CD4-positive, CD25-positive, alpha-beta regulatory T cell (primary cell): ENCODE measurements at places on chromosomes 6 and 20. TPM values are rescaled to one million over a fixed set of nuclear protein-coding genes. Genes with fewer than 3 reads are reported as not detected.

The IBTK gene
- total RNA-seq: 29.2 TPM

GRCh38 chr6:16872543-16873235 lies 111.4 kb upstream of the ATXN1 start:
- DNase-seq: no peak

DNA sequence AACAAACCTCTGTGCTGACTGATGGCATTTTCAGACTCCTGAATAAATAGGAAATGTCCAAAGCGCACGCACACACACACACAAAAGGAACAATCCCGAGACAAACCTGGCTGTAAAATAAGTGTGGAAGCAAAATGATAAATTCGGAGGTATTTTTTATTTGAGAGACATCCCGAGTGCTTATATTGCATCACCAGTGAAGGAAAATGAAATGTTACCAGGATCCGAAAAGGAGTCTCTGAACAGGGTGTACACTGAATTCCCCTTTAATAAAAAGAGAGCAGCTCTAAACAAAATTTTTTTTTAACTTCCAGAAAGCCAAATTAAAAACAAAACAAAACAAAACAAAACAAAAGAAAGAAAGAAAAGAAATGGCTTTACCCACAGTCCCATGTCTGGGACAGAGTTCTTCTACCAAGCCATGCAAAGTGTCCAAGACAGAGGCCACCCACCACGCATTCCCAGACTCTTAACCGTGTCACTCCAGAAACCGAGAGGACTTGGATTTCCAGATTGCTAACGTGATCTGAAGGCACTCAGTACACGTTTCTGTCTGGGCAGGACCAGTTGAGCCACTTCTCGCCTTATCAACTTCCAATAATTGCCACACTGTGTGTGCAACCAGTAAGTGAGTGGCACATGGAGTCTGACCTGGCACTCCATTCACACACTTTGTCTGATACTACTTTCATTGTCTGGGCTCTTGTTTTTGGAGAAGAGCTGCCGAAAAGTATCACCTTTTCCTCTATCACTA lies 817 bp downstream of the ME1 start:
- DNase-seq: no peak

The GNAS-AS1 gene
- total RNA-seq: 0.54 TPM

DNA sequence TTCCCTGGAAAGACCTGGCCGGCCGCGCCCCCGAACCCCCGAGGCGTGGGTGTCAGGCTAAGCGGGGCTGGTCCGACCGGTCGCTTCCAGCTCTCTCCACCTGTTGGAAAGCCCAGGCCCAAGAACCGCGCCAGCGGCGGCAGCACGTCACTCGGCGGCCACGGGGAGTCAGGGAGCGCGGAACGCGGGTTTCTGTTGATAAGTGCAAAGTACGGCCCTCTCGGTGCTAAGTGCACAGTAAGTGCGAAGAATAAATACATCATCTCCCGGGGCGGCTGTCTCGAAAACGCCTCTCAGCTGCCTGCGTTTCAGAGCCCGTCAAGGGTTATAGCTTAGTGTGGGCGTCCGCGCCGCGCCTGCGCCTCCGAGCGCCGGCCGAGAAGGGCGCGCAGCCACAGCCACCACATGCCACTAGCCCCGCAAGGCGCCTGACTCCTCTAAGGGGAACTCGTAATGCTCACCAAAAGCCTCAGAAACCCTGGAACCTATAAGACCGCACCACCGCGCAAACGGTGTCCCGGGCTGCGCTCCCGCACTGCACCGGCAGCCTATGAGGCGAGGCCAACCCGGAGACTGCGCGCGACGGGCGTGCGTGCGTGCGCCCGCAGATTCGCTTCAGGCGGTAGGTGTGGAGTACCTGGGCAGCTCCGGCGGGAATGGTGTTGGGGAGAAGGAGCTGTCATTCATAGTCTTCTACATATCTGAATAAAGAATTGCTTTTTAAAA lies 9.2 kb upstream of the TBX18 start:
- no peak for DNase-seq

DNA sequence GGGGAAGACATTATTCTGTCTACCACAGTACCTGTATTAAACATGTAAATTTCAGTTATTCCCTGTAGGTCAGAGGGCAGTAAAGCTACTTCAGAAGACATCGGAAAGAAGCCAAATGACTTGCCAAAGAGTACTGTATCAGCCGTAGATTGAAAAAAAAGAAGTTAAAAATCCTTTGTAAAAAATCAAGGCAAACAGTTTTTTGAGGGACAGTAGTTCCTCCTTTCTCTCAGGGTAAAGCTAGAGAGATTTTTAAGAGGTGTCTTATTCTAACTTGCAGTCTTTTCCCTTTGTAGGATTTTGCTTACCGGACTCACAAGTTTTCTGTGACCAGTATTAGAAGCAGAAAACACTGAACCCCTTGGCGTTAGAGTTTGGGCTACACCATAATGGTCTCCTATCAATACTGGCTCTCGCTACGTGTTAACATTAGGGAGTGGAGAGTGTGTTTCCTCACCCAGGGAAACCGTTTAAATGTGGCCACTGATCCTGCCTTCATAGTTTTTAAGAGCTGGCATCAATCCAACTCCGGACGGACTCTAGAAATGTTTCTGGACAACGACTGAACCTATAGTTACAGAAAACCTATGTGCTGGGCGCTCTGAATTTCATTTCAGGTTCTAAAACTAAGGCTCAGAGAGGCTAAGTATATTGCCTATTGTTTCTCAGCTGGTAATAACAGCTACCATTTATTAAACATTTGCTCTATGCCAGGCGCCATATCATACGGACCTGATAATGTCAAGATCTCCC lies 1.3 kb upstream of the ASXL1 start:
- no peak for DNase-seq

DNA sequence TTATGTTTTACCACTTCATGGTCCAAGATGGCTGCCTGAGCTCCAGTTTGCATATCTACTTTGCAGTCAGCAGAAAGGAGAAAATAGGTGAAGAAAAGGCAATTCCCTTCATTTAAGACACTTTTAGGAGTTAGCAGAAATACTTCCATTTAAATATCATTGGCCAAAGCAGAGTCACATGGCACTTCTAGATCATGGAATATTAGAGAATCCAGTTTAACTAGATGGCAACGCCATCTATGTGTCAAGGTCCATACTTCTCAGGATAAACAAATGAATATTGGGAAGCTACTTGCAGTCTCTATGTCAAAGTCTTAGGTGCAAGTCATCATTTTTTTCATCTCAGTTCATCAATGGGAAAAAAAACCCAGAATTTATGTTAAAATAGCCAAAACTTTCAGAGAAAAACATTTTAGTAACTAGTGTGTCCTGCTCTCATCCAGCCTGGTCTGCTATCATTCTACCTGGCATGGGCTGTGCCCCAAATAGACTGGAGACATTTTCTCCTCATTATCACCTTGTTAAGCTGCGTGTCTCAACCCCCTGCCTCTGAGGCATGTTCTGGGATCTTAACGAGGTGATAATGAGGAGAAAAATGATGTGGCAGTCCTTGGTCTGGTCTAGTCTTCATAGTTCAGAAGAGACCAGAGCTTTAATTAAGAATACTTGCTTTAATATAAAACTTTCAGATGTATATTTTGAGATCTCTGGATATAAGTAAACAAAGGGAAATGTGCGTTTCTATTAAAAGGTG lies 227.3 kb downstream of the TBX18 start:
- no peak for DNase-seq

DNA sequence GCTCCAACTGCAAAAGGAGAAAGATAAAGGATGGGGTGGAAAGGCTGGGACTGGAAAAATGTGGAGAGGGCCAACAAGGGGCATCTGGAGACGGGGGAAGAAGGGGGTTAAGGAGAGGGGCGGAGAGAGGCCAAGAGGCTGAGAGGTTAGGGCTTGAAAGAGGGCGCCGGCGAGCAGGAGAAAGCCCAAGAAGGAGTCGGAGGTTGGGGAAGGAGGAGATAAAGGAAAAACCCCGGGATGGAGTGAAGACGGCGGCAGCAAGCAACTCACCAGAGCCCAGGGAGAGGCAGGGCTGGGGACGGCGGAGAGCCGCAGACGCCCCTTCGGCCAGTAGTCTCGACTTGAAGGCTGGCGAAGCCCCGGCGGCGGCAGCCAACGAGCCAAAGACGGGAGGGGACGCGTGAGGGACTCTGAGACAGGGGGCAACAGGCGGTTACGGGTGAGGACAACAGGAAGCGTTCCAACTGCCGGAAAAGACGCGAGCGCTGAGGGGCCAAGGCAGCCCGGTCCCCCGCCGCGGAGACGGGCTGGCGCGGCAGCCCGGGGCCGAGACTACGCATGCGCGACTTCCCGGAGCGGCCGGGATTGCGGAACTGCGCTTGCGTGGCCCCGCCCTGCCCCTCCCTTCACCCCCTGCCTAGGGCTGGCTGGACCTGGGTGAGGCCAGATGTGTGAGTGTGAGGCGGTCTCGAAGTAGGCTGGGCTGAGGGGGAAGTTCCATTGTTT lies at the start of gene STK38:
Gene STK38 (minus strand): TSS at position 560 of the 726 bp plus-strand sequence. CDS start 7,277 bp downstream, outside the sequence.
- DNase-seq: peak; percentile 89
